ENCODE measurements at places on chromosomes 2 and 18.

GRCh38 chr18:68705119-68705518 is 9.8 kb downstream of the TMX3 start:
- no peak for DNase-seq

GRCh38 chr2:40658941-40659340 is 207.1 kb upstream of the SLC8A1 start:
- DNase-seq: peak; percentile 37

- no peak for DNase-seq
Measured at GRCh38 chr2:241128266-241128665, 21.0 kb downstream of the PASK start.

DNA sequence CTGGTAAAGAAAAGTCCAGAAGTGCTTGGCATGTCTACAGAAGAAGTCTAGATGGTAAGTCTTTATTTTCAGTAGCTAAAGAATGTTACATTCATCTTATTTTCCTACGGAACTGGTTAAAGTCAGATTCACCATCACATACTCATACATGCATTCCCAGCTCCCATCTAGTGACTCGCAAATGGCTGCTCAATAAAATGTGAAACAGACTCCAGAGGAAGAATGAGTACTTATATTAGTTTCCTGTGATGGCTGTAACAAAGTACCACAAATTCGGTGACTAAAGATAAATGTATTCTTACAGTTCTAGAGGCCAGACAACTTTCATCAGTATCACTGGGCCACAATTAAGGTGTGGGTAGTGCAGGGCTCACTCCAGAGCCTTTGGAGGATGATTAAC is 797.2 kb downstream of the SATB2 start:
- DNase-seq: no peak

DNA sequence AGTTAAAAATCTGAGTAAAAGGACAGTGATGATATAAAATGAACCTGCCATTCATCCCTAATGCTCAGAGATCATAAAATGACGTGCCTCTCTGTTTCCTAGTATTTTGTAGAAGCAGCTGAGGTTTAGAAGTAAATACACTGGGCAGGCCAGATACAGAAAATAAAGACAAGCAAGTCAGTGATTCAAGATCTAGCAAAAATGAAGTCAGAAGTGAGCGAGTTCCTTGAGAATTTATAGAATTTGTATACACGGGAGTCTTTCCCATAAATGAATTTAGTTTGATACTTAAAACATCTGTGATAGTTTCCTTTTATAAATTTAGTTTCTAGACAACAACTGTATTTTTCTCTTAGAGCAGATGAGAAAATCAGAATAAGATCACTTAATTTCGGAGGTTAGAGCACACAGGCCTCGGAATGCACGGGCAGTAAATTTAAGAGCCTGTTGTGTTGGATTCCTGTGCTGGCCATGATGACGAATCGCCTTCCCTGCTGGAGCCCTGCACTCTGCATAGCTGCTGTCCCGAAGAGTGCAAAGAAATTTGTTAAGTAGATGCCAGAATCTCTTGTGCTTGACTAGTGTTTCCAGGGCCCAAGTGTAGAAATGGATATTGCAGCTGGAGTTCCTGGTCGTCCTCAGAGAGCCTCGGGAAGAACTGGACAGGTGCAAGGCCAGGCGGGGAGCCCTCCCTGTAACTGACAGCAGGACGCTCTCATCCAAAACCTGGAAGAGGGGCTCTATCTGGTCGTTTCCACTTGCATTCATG is 83.7 kb upstream of the RBM44 start:
- peak; percentile 46 for DNase-seq

GRCh38 chr2:78907089-78907488 is 118.4 kb upstream of the REG3G start:
- no peak for DNase-seq

GRCh38 chr18:35807811-35808335 is 164.6 kb upstream of the RMP24 start:
- DNase-seq: no peak

DNA sequence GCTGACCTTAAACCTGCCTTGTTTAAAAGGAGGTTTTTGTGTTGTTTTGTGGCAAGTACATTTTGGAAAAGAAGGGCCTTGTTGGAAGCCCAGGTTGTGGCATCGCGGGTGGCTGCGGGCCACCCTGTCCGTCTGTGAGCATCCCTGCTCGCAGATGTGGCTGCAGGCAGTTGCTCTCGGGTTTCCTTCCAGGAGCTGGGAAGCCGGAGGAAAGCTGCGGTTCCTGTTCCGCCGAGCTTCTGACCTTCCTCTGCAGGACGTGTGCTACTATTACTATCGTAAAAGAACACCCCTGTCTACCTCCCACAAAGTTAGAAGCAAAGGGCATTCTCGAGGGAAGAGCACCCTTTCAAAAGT is 766 bp downstream of the MFF start:
- DNase-seq: peak; percentile 57

GRCh38 chr2:200439981-200440380 is 69.9 kb downstream of the KCTD18 start:
- DNase-seq: no peak

- DNase-seq: no peak
Measured at GRCh38 chr2:236679884-236680860, 110.5 kb downstream of the ACKR3 start.

DNA sequence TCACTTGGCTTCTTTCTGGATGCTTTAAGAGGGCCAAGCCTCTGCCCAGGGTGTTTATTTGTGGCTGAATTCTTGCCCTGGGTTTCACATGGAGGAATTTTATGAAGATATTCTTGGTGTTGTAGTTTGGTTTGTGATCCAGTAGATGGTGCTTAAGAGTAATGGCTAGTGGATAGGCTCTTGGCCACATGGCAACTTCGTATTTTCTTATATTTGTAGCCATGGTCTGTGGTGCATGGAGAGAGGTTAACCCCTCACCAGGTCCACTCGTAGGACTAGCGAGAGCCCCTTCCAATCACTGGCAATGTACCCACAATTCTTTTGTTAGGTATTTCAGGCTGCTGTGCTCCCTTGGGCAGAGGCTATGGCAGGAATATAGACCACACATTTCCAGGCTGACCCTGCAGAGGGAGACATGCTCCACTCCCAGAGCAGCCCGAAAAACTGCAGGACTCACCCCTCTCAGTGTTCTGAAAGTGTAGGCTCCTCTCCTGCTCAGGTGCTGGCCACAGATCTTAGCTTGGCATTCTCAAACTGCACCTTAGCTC is 582.1 kb upstream of the SETBP1 start:
- peak; percentile 56 for DNase-seq

DNA sequence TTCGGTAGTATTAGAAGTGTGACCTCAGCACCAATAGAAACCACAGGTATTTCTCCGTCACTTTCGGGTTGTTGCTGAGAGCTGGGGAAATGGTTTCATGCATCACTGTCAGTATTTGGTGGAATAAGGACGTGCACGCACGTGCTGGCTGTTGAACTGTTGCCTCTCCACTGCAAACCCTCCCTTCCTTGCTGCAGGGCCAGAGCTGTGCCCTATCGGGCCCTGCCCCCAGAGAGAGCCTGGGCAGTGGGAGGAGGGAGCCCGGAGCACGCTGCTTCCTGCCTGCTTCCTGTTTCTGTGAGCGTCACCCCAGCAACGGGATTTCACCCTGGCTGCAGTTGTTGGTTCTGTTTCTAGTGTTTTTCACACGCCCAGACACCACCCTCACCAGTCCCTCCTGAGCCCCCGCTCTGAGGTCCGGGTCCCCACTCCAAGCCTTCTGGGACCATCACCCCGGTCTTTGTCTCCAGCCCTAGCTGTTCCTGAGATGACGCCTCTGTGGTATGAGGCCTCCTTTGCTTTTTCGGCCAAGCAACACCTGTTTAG is 47.4 kb downstream of the LRRFIP1 start:
- DNase-seq: peak; percentile 93

DNA sequence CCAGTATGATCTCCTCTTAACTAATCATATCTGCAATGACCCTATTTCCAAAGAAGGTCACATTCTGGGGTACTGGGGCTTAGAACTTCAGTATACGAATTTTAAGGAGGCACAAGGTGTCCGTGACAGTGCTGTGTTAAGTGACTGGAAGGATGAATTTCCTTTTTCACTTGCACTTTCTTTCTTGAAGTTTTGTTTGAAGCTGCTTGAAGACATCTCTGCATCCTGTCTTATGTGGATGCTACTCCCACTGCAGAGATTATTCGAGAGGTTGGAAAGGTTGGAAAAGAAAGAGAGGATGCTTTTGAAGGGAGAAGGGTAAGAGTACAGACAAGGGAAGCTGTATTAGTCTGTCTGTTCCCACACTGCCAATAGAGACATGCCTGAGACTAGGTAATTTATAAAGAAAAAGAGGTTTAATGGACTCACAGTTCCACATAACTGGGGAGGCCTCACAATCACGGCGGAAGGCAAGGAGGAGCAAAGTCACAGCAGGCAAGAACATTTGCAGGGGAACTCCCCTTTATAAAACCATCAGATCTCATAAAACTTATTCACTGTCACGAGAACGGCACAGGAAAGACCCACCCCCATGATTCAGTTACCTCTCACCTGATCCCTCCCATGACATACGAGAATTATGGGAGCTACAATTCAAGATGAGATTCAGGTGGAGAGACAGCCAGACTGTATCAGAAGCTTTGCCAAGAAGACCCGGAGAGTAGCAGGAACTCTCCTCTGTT is 3.6 kb upstream of the RNF144A start:
- DNase-seq: no peak

GRCh38 chr2:105042189-105042588 is 4.3 kb downstream of the MRPS9 start:
- DNase-seq: no peak

DNA sequence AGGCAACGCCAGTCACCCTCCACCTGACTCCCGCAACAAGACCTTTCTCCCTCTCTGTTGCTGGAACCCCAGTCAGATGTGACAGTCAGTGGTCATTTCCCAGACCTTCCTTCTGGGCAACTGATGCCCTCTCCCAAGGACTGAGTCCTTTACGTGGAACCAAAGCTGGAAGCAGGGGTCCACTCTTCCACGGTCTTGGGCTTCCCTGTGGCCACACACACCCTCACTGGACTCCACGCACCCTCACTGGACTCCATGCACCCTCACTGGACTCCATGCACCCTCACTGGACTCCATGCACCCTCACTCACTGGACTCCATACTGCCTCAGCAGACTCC is 7.1 kb downstream of the PTMA start:
- DNase-seq: no peak

- no peak for DNase-seq
Measured at GRCh38 chr2:120650022-120650644, 85.5 kb upstream of the GLI2 start.

- no peak for DNase-seq
Measured at GRCh38 chr18:78271790-78272189, 707.8 kb upstream of the SALL3 start.

DNA sequence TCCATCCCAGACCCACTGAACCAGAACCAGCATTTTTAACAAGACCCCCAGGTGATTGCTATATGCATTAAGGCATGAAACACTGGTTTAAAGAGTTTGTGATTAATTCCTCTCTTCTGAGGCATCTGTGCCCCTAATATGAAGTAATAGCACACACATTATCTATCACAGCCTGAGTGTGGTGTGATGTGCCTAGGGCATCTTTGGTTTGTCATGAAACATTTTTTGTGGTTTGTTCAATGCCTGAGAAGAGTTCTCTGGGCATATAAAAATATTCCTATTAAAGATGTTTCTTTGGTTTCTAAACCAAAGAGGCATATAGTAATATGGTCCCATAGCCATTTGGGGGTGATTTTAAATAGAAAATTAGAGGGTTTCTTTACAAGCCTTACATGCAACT is 221.7 kb upstream of the SPOPL start:
- no peak for DNase-seq

Measured in fibroblast of pulmonary artery (primary cell).